ENCODE measurements at places on chromosomes 4 and X. TPM values are rescaled to one million over a fixed set of nuclear protein-coding genes. Genes with fewer than 3 reads are reported as not detected.

Gene NEUROG2
- total RNA-seq, result not detected

Gene ADH1B
- total RNA-seq, result not detected

Gene FAM156B
- 8.7 TPM for total RNA-seq

Gene GLRB
- total RNA-seq, result 0.53 TPM

Gene MPP1
- total RNA-seq, result 32.9 TPM

Gene CSN1S1
- total RNA-seq, result not detected

Gene ADH1C
- not detected for total RNA-seq

Gene CPEB2
- 14.9 TPM for total RNA-seq

Gene PGM2
- total RNA-seq, result 32.1 TPM

Gene IQSEC2
- total RNA-seq, result 16.6 TPM

Gene PRSS12
- total RNA-seq, result 0.53 TPM

DNA sequence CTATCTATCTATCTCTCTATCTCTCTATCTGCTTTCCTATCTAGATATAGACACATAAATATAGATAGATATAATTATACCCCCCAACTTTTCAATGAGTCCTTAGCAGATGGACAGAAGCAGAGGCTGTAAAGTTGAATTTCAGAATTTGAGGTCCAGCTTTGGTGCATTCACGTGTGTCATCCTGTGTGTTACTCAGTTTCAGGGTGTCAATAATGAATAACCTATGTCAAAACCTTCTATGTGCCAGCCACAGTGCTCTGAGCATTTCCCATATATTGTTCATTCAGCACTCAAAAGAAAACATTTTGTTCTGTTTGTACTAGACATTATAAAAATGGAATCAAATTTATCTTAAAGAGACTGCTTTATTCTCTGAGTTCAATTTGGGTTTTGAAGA lies 310.0 kb downstream of the ARHGAP24 start:
- no peak for DNase-seq

DNA sequence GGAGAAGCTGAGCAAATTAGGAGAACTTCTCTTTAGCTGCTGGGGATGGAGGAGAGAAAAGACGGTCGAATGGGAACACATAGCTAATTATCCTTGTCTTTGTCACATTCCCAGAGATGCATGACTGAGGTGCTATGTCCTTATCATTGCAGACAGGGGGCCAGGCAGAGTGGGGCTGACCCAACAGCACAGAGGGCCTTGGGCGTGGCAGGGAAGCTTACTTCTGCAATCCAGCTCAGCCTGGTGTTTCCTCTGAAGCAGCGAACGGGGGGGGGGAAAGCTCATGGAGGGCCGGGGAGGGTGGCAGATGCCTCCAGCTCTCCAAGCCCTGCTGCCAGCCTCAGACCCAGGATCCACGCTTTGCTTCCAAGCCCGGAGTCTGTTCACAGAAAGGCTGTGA lies 50.8 kb upstream of the HOPX start:
- DNase-seq, result no peak

DNA sequence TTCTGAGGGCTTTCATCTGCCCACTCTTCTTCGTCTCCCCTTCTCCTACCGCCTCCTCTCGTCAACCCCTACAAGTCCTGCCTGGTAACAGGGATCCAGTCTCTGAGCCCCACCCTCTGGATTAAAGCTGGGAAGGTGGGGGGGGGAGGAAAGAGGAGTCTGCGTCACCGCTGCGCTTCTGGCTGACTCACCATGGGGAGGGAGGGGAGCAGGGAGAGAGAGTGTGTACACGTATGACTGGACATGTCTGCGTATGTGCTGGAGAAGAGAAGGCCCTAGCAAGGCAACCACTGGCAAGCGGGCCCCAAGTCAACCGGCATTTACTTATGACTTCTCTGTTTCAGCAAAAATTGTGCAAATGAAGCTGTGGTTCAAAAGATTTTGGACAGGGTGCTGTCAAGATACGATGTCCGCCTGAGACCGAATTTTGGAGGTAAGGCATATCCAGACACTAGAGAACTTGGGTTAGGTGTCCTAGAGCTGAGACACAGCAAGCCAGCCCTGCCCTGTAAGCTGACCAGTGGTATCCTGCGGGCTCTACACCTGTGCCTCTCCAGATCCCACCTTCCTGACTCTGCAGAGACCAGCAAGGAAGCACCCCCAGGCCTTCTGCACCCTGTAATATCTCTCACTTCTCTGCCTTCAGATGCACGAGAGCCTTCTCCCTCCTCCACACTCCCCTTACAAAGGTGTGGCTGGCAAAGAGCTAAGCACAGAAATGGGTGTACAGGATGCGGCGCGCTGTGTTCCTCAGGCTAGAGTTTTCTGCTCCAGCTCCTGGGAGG lies 2.5 kb downstream of the GABRQ start:
- DNase-seq, result no peak

- no peak for DNase-seq
Observed at GRCh38 chrX:135981668-135982067, 3.6 kb upstream of the SLC9A6 start.

- no peak for DNase-seq
Observed at GRCh38 chr4:144574000-144574399, 72.0 kb upstream of the HHIP start.

DNA sequence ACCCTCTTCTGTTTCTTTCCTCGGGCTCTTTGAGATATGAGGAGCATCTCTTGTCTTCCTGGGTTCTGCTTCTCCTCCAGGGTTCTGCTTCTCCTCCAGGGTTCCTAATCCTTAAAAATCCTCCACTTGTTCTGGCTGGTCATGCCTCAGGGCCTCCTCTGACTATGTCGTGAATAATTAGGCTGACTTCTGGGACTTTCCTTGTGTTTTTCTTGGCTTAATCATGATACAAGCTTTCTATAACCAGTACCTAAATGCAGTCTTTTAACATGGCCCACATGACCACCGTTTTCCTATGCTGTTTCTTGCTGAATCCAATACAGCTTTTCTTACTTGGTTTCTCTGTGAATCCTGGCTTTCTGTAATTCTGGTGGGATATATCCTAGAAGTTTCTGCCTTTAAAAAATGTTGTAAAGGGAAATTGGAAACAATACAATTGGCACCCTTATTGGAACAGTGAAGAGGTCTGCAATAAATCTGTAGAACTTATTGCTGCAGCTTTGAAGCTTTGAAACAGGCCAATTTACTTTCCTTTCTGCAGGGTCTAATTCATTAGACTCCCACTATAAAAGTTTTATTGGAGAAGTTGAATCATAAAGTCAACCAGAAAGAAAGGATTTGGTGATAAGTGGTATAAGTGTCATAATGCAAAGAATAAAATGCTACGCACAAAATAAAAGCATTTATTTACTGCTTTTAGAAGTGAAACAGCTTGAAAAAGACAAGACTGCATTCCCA lies 213.1 kb downstream of the UGT8 start:
- no peak for DNase-seq

GRCh38 chr4:48139691-48140090 lies 5.6 kb upstream of the TXK start:
- peak; percentile 10 for DNase-seq

DNA sequence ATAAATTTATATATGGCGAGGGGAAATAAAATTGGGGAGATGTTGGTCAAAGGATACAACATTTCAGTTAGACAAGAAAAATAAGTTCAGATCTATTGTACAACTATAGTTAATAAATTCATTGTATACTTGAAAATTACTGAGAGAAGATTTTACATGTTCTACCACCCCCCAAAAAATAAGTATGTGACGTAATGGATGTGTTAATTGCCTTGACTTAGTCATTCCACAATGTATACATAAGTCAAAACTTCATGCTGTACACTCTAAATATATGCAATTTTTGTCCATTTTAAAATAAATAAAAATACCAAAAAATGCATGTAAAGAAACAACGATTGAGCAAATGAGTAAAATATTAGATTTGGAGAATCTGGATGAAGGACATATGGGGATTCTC lies 1.8 kb downstream of the USP11 start:
- DNase-seq, result no peak

DNA sequence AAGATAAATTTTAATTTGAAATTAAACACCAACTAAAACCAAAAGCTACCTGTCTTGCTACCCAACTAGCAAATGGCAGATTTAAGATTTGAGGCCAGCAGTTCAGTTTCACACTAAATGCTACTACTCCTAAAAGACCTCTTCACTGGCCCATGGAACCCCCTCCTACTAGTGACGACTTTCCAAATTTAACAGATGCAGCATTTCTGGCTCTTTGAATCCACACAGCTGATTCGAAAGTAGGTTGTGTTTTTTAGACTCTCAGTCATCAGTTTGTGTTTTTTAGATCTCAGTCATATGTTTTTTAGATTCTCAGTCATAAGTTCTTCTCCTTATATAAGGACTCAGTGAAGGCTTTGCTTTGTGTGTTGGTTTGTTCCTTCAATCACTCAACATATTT lies 11.1 kb upstream of the CC2D2A start:
- DNase-seq, result no peak

- no peak for DNase-seq
Observed at GRCh38 chr4:7202411-7202810, 10.1 kb downstream of the SORCS2 start.

DNA sequence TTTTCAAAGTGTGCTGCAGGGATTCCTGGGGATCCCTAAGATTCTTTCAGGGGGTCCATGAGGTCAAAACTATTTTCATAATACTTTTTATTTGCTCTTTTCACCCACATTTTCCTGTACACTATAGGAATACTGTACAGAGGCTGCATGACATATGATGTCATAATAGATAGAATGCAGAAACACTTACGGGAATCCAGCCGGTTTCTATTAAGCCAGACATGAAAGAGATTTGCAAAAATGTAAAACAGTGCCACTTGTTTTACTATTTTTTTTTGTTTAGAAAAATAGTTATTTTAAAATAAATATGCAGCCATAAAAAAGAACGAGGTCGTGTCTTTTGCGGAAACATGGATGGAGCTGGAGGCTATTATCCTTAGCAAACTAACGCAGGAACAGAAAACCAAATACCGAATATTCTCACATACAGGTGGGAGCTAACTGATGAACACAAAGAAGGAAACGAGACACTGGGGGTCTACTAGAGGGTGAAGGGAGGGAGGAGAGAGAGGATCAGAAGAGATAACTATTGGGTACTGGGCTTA lies 5.0 kb downstream of the ZFX start:
- DNase-seq, result no peak

GRCh38 chr4:88822034-88822789 lies 124.6 kb upstream of the NAP1L5 start:
- no peak for DNase-seq

GRCh38 chrX:98931216-98931615 lies 1478.9 kb downstream of the PCDH19 start:
- DNase-seq, result no peak

Data from glomerular endothelial cell (primary cell).